Karpas-422 (cell line): ENCODE measurements at places on chromosomes 5 and 9.
A peak's percentile ranks its signal among the peaks of the same experiment; 100 is the strongest.

DNA sequence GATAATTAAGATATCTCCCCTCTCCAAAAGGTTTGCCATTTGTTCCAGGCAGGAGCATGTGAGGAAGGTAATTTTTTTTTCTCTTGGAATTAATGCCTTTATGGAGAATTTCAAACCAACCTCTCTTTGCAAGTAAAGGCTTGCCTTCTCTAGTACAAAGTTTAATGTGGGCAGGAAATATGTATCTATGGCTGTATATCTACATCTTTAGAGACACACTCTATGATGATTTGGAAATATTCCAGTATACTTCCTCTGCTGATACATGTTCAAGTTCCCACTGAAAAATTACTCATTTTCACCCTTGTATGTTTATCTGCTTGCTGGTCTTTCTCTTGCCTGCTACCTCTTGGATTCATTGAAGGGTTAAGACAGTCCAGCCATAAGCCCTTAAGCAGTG lies 83.5 kb upstream of the SEMA6A start:
- DNase-seq = no peak

DNA sequence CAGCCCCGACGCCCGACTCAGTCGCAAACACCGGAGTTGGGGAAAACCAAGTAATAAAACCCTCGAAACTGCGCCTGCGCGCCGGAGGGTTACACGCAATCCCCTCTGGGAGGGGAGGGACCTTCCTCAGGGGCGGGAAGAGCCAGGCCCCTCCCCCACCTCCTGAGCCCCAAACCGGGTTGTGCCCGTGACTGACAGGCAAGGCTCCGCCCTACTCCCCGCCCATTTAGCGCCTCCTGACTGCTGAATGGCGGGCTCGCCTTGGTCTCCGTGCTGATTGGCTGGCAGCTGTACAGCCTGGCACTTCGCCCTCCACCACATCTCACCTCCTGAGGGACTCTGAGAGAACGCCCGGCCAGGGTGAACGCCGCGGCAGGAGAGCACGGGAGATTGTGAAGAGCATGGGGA lies at the start of gene PRDM9:
TSS of gene PRDM9 (plus strand) at position 332 of the 408 bp plus-strand sequence. CDS start 1,425 bp downstream, outside the sequence.
- no peak for DNase-seq

DNA sequence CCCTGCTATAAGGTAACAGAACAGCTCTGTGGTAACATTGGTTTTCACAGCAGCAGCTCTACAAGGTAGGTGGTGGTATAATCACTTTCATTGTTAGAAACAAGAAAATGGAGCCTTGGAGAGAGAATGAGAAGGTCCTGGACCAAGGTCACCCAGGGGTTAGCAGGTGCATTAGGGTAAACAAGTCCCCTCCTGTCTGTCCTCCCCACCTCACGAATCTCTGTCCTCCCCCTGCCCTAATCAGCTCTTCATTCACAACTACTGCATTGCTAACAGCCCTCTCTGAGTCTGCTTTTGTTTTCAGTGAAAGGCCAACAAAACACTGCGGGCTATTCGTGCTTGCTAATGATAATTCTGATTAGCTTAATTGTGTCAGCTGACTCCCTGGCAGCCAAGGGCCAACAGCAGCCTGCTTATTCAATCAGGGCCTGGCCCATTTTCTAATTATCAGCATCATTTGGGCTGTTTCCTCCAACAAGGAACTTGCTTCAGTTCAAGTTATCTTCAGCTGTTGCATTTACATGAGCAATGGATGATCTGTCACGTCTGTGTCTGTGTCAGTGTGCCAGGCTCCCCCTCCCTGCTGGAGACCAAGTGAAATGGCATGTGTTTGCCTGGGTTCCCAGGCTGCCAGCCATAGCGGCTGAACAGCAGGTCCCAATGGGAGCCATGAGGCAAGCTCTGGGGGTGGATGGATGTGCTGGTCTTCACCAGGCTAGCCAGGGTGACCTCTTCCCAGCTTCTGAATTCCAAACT lies 56.7 kb upstream of the EQTN start:
- peak; percentile 61 for DNase-seq

GRCh38 chr5:119220576-119221197 lies 135.1 kb upstream of the TNFAIP8 start:
- DNase-seq = peak; percentile 54

DNA sequence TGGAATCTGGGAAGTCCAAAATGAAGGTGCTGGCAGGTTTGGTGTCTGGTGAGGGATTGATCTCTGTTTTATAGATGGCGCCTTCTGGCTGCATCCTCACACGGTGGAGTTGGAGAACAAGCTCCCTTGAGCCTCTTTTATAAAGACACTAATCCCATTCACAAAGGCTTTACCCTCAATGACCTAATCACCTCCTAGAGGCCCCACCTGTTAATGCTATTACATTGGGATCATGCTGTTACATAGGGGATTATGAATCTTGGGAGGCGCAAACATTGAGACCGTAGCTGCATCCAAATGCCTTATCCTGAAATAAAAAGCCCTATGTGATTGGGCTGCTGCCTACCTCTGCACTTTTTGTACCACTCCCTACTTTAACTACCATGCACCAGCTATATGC lies 197.1 kb upstream of the HMHB1 start:
- no peak for DNase-seq

DNA sequence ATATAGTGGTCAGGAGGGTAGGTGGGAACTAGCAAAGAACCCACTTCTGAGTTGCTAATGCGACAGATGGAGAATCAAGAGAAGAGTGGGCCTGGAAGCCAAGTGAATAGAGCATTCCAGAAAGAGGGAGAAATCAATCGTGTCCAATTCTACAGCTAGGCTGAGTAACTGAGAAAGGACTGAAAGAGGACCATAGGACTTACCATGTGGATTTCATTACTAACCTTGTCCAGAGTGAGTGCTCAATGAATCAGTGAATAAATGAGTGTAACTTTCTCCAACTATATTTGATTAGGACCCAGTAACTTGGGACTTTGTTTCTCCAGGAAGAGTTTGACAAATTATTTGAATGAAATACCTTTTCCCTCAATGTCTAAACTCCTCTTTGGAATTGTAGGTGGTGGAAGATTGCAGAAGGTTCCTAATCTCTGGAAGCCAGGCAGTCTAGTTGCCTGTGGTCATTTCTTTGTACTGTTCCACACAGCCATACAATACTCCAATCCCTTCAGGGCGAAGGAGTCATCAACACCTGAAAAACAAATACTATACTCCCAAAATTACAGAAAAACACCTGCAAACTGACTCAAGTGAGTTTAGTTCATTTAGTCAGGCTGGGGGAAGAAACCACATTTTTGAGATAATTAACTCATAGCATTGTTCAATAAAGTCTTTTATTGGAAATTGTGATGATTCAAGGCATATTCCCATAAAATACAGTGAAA lies 2.6 kb upstream of the F2RL1 start:
- no peak for DNase-seq

DNA sequence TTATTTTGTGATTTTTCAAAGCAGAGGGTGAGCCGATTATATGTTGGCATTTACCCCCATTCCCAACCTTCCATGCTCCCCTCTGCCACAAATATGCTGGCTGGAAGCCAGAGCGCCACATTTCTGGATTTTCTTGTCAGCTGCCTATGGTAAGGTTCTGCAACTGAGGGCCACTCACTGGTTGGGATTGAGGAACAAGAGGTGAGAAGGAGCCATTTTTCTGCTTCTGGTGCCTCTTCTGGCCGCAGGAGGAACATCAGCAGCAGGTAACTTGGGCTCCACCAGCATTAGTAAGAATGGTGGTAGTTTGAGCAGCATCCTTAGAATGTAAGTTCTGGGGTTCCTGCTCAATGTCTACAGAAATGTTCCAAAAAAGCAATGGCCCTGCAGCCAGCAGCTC lies 159.5 kb upstream of the MAST4 start:
- DNase-seq = peak; percentile 75

- DNase-seq = no peak
Observed at GRCh38 chr5:53253421-53253871, 143.9 kb upstream of the MOCS2 start.

DNA sequence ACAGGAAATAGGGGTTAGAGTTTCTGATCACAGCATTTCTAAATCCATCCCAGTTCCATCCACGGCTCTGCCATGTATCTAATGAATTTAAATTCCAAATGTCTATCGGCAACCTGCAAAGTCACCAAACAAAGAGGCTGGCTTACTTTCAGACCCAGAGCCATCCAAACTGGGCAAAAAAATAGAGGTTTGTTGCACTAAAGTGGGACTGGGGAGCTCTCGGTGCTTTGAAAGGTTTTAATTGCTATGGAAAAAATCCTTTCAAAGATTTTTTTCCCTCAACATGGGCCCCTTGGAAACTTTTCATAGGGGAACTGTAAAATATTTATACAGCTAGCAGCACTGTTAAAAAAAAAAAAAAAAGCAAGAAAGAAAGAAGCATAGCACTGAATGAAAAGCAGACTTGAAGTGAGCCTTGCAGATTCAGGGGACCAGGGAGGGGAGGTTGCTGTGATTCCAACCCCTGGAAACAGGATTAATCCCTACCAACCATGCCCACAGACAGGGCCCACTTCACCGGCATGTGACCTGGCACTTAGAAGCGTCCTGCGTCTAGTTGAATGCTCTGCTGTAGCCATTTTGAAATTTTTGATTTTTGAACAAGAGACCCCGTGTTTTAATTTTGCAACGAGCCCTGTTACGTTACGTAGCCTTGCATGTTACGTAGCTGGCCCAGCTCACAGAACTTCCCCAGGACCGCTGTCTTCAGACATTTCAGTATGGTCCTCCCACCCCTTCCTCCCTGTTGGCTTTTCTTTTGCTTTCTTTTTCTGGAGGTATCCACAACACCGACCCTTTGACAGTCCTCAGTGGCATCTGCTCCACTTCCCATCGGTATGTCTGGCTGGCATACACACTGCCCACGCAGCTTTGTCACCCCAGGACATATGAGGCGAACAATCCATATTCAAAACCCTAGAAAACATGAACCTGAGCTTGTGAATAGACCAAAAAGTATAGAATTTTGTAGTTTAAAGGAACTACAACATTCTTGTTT lies 105.3 kb upstream of the NFIB start:
- DNase-seq = no peak

DNA sequence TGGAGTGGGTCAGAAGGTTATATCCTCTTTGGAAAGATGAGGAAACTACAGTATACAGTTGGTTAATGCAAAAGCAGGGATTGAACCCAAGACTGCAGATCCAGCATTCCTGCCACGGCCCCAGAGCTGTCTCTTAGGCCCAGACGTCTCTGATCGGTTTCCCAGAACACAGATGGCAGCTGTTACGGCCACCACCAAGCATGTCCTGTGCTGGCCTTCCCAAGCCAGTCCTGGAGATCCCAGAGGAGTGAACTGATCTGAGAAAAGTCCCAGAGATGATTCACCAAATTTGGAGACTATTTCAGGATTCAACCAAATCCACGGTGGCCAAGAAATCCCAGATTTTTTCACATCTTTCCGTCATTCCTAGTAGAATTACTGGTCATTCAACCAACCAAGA lies 20.1 kb downstream of the TNIP1 start:
- no peak for DNase-seq

- DNase-seq = no peak
Observed at GRCh38 chr5:10859393-10860195, 98.6 kb upstream of the DAP start.

DNA sequence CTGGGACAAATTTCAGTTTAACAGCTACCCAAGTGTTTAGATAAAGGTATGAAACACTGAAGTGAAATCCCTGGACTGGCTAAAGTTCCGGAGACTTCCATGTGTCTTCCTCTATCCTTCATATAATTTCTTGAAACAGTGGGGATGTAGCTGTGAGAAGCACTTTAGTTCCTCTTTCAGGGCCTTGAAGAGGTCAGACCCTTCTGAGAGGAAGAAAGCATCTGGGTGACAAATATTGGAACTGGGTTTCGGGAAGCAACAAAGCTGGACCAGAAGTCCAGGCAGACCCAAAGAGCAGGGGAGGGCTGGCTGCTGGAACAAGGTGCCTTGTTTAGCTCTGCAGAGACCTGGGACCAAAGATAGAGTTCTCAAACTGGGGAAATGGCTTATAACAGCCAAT lies 75.4 kb upstream of the ZFAND5 start:
- no peak for DNase-seq

GRCh38 chr9:130156672-130157071 lies 15.5 kb upstream of the NCS1 start:
- DNase-seq = no peak

DNA sequence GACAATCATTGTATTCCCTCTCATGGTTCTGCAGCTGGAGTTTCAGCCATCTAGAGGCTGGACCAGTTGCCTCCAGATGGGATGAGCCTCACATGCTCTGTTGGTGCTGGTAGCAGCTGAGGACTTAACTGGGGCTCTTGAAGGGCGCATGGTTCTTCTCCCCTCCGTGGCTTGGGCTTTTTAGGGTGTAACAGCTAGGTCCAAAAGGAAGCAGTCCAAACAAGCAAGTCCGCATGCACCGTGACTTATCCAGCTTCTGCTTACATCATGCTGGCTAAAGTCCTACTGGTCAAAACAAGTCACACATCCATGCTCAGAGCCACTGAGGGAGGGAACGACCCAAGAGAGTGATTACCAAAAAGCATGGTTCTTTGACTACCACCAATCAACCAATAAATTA lies 31.6 kb upstream of the SH3RF2 start:
- peak; percentile 14 for DNase-seq

DNA sequence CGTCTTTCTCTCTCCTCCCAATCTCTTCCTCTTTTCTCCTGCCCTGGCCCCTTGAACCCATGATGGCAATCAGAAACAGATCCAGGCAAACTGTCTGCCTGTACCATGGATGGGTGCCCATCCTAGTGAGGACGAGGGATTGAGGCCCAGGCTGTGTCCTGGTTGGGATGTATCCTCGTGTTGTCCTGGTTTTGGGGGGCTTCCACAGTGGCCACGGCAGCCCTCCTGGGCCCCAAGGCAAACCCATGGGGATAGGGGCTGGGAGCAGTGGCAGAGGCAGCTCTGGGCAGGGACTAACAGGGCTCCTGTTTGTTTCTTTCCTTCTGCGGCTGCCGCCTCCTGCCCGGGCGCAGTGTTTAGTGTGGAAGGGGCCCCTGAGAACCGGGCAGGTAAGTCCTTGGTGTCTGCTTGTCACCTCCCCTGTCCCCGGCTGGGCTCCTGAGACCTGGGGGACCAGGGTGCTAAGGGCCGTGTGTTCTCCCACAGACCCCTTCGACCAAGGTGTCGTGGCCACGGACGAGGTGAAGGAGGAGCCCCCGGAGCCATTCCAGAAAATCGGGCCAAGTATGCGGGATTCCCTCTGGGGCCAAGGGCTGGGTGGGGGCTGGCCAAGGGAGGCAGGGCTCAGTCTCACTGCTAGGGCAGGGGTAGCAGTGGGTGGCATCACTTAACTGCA lies 70.0 kb downstream of the AMBP start:
- DNase-seq = no peak

GRCh38 chr5:91535499-91535898 lies 152.4 kb upstream of the ARRDC3 start:
- no peak for DNase-seq
